ENCODE measurements at places on chromosomes 3 and 15.

GRCh38 chr3:135148398-135149020 is 353.4 kb downstream of the EPHB1 start:
- no peak for DNase-seq

DNA sequence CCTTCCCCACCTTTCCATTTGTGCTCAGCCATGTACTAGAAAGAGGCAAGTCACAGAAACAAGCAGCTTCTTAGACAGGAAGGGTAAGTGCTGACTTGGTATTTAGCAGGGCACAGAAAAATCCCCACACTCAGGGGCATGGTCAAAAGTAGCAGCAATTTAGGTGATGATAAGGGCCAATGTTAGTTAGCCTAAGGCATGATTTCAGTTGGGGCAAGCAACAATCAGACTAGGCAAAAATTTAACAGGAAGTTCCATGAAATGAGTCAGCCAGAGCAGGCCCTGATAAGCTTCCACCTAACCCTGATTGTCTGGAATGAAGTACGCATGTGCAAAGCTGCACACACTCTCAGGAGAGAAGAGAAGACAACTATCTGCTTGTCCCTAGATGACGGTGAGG is 423.4 kb upstream of the UBE2E2 start:
- DNase-seq = no peak

GRCh38 chr3:62139957-62140356 is 233.4 kb downstream of the FEZF2 start:
- DNase-seq = no peak

- DNase-seq = no peak
Observed at GRCh38 chr3:113166357-113166718, 45.0 kb upstream of the BOC start.

DNA sequence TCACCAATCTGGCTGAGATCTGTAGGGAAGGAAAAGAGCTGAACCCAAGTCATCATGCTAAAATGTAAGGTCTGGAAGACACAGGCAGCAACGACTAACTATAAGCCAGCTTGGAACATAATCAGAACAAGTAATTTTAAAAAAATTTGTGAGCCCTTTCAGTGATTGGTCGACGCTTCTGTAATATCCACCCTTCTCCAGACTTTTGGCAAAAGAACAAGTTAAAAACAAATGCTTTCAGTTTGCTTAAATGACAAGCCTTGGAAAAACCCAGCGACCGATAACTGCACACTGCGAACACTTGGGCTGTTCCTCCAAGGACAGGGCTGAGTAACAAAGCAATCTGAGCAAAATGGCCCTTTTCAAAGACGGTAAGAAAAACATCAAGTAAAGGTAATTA is 49.6 kb downstream of the PCSK6 start:
- DNase-seq = no peak

- DNase-seq = no peak
Observed at GRCh38 chr3:122964811-122965210, 62.8 kb downstream of the SEMA5B start.

GRCh38 chr3:183315739-183316138 is 62.7 kb downstream of the B3GNT5 start:
- no peak for DNase-seq

DNA sequence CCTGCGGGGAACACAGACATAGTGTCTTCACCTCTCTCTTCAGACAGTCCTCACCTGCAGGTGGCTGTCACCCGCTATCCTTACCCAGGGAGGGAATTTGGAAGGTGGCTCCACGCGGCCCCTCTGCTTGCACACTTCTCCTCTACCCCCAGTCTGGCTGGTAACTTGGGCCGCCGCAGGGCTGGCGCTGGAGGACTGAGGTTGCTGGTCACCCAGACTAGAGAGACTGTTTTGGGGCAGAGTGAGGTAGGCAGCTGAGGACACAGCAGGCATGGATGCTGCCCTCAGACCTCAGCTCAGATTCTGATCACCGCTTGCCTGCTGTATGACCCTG is 12.6 kb upstream of the IQSEC1 start:
- no peak for DNase-seq

DNA sequence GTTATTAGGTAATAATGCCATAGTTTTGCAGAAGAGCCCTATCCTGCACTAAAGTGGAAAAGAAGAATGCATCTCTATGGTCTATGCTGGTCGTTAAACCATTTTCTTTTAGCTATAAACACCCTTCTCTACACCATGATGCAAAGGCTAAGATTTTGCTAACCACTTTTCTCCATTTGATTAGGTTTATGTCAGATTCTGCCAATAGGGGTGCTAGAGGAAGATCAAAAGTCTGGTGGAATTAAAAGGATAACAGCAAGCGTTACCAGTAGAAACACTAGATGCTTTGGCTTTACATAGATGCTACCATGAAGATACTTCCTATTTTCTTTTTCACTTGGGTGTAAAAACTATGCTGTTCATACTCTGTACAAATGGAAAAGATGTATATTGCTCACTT is 669.8 kb upstream of the ARPP21 start:
- DNase-seq = no peak

GRCh38 chr3:54970895-54971294 is 43.0 kb upstream of the LRTM1 start:
- no peak for DNase-seq

- DNase-seq = no peak
Observed at GRCh38 chr15:26504009-26504408, 268.9 kb downstream of the GABRB3 start.

DNA sequence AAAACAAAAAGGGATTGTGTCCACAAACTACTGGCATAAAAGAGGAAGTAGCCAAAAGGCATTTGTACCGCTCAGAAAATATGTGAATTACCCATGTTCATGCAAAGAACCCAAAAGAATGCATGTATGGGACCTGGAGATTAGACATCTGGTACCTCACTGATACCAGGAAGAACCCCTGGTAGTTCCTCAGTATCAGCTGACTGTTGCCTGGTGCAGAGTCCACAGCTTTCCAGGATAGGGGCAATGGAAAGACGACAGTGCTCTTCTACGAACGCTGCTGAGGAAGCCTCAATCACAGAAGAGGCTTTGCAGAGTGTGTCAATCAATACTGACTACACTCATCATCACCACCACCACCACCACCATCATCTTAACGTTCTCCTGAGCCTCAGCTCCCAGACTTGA is 63.3 kb downstream of the ATP8B4 start:
- no peak for DNase-seq

DNA sequence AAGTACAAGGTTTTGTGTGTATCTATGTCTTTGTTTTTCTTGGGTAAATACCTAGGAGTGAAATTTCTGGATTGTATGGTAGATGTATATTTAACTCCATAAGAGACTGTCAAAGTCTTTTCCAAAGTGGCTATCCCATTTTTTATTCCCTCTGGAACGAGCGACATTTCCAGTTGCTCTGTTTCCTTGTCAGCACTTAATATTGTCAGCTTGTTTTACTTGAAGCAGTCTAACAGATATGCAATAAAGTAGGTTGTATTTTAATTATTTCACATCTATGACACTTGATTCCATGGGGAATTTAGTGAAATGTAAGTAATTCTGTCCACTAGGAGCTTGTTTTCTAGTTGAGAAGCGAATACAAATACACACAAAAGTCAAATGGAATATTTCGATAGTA is 18.5 kb upstream of the BNIP2 start:
- no peak for DNase-seq

GRCh38 chr3:16658925-16659793 is 53.9 kb upstream of the DAZL start:
- DNase-seq = no peak

GRCh38 chr3:186895406-186895805 is 34.9 kb upstream of the ST6GAL1 start:
- DNase-seq = no peak

- no peak for DNase-seq
Observed at GRCh38 chr3:178777718-178778411, 241.6 kb downstream of the KCNMB2 start.

DNA sequence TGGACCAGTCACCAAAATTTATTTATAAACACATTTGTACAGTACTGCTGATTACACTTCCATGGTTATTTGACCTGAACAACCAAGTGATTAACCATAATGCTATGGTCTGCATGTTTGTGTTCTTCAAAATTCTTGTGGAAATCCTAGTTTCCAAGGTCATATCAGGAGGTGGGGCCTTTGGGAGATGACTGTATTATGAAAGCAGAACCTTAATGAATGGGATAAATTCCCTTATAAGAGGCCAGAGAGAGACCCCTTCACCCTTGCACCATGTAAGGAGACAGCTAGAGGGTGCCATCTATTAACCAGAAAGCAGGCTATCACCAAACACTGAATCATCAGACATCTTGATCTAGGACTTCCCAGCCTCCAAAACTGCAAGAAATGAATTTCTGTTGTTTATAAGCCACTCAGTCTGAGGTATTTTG is 1.9 kb downstream of the SCAPER start:
- no peak for DNase-seq

GRCh38 chr15:37112171-37112570 is 11.8 kb upstream of the MEIS2 start:
- DNase-seq = no peak

GRCh38 chr3:184716622-184717398 is 4.9 kb upstream of the MAGEF1 start:
- DNase-seq = no peak

GRCh38 chr3:20095470-20095869 is 55.2 kb downstream of the KAT2B start:
- no peak for DNase-seq

DNA sequence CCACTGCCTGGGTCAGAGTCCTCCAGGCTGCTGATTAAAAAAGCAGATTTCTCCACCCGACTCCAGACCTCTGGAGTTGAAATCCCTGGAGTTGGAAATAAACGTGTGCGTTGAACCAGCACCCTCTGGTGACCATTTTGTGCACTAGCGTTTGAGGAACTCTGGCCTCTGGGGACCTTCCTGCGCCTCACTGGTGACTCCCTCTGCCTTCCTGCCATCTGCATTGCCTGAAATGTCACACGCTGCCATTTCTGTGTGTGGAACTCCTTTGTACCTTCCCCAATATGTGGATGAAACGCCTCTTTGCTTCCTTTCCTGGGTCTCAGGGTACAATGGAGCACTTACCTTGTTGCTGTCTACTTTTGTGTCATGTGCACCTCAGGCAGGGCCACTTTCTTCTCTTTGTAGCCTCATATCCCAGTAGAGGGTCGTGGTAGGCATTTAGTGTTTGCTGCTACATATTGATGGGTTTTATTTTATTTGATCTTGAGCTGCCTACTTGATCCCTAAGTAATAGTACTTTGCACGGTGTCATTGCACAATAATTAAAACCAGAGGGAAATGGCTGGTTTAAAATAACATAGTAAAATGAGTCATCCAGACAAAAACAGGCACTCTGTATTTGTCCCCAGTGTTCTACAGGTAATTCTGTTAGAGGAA is 56.8 kb downstream of the GPR171 start:
- peak; percentile 67 for DNase-seq

DNA sequence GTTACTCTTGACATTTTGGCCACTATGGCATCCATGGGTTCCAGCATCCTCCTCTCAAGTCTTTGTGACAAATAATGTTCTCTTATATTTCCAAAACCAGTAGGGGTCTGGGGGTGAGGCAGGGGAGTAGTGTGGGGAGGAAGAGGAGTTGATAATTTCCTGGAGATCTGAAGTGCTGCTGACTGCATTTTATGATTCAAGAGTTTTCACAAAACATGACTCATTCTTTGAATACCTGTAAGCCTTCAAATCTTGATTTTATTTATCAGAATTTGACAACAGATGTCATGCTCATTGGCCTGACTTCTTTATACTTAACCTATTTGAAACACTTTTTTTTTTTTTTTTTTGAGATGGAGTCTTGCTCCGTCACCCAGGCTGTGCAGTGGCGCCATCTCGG is 98.8 kb upstream of the PLXND1 start:
- DNase-seq = no peak

DNA sequence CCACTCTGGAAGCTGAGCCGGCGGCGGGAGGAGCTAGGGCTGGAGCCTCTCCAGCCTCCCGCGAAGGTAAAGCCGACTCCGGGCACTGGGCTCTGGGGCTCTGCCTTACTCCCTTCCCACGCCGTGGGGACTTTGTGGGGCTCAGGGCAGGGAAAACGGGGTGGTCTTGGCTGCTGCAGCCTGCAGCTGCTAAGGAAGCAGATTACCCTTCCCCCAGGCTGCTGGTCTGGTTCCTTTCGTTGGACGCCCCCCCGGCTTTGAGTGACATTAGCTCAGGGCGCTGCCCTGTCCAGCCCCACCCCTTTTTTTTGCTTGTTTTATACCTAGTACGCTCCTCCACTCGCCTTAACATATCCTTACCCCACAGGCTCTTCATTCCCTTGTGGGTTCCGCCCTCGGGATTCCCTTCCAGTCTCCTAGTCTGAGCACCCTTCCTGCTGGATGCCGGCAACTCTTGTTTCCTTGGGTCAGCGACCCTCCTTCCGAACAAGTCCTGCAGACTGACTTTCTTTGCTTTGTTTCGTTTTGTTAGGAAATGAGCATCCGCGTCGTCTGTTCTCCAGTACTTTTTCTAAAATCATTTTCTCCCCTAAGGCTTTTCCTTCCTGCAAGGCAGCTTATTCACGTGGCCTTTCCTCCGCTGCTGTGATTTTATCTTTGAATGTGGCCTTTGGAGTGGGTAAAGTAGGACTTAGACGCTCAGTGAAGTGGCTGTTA is 551 bp downstream of the DNAJC13 start:
- DNase-seq = no peak

GRCh38 chr3:10855871-10856662 is 40.0 kb downstream of the SLC6A11 start:
- no peak for DNase-seq

DNA sequence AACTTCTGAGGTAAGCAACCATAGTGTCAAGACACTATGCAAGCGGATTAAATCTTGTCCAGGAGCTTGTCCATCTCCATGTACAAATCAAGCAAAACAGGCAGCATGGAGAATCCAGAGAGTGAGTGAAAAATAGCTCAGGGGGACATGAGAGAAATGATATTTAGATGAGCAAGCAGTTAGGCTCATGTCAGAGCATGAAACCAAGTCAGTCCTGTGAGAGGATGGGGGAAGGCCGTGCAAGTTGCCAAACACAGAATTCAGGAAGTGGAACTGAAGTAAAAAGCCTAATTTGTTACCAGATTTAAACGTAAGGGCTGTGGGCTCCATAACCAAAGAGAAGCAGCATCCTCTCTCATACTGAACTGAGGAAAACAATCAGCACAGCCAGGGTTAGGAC is 995.9 kb downstream of the MCTP2 start:
- no peak for DNase-seq

- DNase-seq = no peak
Observed at GRCh38 chr15:62771234-62771633, 271.3 kb upstream of the TPM1 start.

GRCh38 chr3:184008161-184008560 is 9.5 kb downstream of the ABCC5 start:
- DNase-seq = no peak

DNA sequence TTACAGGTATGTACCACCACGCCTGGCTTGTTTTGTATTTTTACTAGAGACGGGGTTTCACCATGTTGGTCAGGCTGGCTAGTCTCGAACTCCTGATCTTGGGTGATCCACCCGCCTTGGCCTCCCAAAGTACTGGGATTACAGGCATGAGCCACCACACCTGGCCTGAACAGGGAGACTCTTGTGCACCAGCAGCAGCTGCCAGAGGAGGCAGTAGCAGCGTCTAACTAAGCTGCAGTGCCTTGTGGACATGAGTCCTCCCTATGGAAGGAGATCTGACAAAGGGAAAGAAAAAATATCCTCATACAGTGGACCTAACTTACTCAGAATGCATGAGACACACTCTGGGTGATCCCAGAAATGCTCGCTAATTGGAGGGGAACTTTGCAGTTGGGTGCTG is 36.8 kb upstream of the NEO1 start:
- DNase-seq = no peak
